ENCODE measurements at places on chromosomes 5 and 9.

- no peak for DNase-seq
Observed at GRCh38 chr9:132125944-132126679, 35.7 kb upstream of the NTNG2 start.

- no peak for DNase-seq
Observed at GRCh38 chr9:100577776-100578448, at the start of gene CAVIN4. Gene CAVIN4 (plus strand): TSS chr9:100578079. CDS start chr9:100578144, 65 bp downstream.

DNA sequence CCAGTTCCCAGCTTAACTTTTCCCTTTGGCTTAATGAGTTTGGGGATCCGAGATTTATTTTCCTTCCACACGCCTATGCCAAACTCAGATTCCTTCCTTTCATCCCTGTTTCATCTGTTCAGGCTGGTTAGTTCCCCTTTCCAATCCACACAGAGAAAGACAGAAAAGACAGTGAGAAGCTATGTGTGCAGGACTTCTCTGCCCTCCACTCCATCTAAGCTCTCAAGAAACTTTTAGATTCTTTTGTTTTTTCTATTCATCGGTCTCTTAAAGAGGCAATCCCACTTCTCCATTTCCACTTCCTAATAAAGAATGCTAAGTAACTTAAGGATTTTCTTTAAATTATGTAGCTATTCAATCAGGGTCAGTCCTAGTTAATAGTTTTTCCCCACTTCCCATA, 11.2 kb downstream of the ITGA1 start:
- no peak for DNase-seq

DNA sequence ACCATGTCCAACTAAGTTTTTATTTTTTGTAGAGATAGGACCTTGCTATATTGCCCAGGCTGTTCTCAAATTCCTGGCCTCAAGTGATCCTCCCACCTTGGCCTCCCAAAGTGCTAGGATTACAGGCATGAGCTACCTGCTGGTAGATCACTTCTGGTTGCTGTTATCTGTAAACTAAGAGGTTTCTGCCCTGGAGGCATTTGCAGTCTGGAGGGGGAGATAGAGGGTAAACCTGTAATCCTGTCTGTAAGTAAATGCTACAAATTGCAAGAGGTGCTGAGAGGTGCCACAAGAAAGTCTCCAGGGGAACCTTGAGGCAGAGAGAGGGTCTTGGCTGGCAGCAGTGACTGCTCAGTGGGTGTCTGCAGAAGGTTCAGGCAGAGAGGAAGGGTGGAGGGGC, 29.0 kb upstream of the GGTA1 start:
- no peak for DNase-seq

All from GDM1 (cell line).